ENCODE measurements at places on chromosomes 3 and 15. TPM values are rescaled to one million over a fixed set of nuclear protein-coding genes. Genes with fewer than 3 reads are reported as not detected.

Gene IL17RB
- not detected for total RNA-seq

Gene LYZL4
- total RNA-seq: not detected

Gene SLC28A2
- total RNA-seq: not detected

Gene PDZRN3
- total RNA-seq: 140 TPM

DNA sequence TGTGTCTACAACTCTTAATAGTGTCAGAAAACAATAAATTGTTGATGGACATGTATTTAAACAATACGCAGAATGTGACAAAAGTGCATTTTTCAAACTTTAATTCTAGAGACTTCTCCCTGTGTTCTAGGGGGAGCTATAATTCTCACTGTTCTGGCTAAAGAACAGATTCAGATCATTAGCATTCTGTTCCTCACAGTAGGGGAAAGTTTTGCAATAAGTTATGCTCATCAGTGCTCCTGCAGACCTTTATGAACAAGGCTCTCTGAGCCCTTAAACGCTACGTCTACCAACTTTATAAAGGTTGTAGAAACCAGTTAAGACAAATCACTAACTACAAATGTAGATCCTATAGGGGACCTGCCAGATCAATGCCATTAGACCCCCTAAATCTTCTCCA is 444.2 kb downstream of the SQOR start:
- H3K4me3 ChIP-seq: no peak overlapping the region
- no peaks in the 10 kb centered on the region for H3K4me1 ChIP-seq

DNA sequence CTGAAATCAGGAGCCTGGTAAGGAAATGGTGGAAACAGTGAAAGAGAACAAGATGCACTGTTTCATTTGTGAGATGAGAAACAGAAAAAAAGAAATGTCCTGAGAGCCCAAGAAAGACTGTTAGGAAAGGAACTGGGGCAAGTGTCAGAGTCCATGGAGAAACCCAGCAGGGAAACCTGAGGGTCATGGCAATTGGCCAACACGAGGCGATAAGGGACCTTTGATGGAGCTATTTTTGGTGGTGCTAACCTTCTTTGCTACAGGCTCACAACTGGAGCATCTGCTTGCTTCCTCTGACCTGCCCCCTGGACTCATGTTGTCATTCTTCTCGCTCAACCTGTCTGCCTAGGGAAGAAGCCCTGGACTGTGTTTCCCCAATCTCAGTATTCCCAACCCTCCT is 4.2 kb upstream of the TMEM41A start:
- H3K36me3 ChIP-seq: no peaks in the 10 kb centered on the region
- no peak overlapping the region for H3K27ac ChIP-seq
- no peaks in the 10 kb centered on the region for H3K27me3 ChIP-seq
- no peak for DNase-seq
- no peak overlapping the region for H3K4me3 ChIP-seq
- no peaks in the 10 kb centered on the region for H3K4me1 ChIP-seq

GRCh38 chr15:74386496-74387140 is 19.2 kb upstream of the CYP11A1 start:
- H3K4me1 ChIP-seq: no peaks in the 10 kb centered on the region
- H3K36me3 ChIP-seq: no peaks in the 10 kb centered on the region
- H3K27me3 ChIP-seq: no peaks in the 10 kb centered on the region

- no peak for DNase-seq
- no peaks in the 10 kb centered on the region for H3K27me3 ChIP-seq
- no peak overlapping the region for H3K27ac ChIP-seq
- no peaks in the 10 kb centered on the region for H3K4me1 ChIP-seq
- no peaks in the 10 kb centered on the region for H3K36me3 ChIP-seq
These were observed 95.1 kb upstream of the ZBED2 start for GRCh38 chr3:111690242-111690641.
